ENCODE measurements at places on chromosomes 5 and 9. TPM values are rescaled to one million over a fixed set of nuclear protein-coding genes. Genes with fewer than 3 reads are reported as not detected.

GRCh38 chr5:149040421-149040820, 22.4 kb downstream of the SH3TC2 start:
- no peak for DNase-seq
- H3K27me3 ChIP-seq = no peaks in the 10 kb centered on the region
- no peak overlapping the region for H3K27ac ChIP-seq
- H3K4me1 ChIP-seq = no peaks in the 10 kb centered on the region
- no peak overlapping the region for H3K4me3 ChIP-seq

The PPP2R2B gene
- 0.35 TPM for total RNA-seq

DNA sequence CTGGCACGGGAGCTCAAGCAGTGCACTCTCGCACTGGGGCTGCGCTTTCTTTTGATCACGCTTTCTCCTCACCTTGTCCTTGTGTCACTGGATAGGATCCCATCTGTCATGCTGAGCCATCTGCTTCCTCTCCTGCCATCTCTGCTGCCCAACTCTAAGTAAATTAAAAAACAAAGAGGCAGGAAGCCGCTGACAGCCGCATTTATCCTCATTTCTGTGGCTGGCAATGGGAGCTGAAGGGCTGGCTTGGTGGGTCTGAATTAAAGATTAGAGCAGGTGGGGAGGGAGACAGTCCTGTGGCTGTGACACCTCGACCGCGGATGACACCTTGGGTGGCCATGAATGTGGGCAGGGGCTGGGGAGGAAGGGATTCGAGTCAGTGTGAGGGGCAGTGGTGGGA, 159.2 kb upstream of the ALDH1B1 start:
- H3K4me3 ChIP-seq = no peak overlapping the region
- DNase-seq = no peak
- H3K27ac ChIP-seq = no peak overlapping the region
- H3K36me3 ChIP-seq = no peaks in the 10 kb centered on the region
- no peaks in the 10 kb centered on the region for H3K4me1 ChIP-seq

- no peaks in the 10 kb centered on the region for H3K36me3 ChIP-seq
- H3K27me3 ChIP-seq = no peaks in the 10 kb centered on the region
- no peak overlapping the region for H3K27ac ChIP-seq
- no peak overlapping the region for H3K4me3 ChIP-seq
- no peak for DNase-seq
Observed at GRCh38 chr5:122468351-122469116, 156.5 kb downstream of the SNCAIP start.

DNA sequence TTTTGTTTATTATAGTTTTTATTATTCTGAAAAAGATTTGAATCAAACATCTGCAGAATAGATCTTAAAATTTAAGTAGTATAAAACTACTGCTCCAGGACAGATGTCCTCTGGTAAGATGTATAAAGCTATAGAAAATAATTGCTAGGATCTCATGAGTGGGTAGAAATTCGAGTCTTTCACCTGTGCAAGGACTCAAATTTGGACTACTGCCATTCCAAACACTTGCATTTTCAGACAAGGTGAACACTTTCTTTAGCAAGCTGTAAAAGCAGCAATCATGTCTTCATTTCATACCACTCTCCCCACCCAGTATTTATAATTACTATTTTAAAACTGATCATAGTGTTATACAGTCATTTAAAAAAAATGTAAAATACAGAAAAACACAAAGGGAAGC, 20.7 kb downstream of the SKP2 start:
- H3K4me1 ChIP-seq = no peaks in the 10 kb centered on the region
- DNase-seq = no peak
- no peak overlapping the region for H3K4me3 ChIP-seq
- no peaks in the 10 kb centered on the region for H3K27me3 ChIP-seq
- no peak overlapping the region for H3K27ac ChIP-seq

The LCP2 gene
- 8.0 TPM for total RNA-seq

- H3K27me3 ChIP-seq = no peaks in the 10 kb centered on the region
- no peaks in the 10 kb centered on the region for H3K4me1 ChIP-seq
- no peaks in the 10 kb centered on the region for H3K36me3 ChIP-seq
- no peak for DNase-seq
- H3K27ac ChIP-seq = no peak overlapping the region
Observed at GRCh38 chr5:26700759-26701384, 337.5 kb downstream of the CDH9 start.

DNA sequence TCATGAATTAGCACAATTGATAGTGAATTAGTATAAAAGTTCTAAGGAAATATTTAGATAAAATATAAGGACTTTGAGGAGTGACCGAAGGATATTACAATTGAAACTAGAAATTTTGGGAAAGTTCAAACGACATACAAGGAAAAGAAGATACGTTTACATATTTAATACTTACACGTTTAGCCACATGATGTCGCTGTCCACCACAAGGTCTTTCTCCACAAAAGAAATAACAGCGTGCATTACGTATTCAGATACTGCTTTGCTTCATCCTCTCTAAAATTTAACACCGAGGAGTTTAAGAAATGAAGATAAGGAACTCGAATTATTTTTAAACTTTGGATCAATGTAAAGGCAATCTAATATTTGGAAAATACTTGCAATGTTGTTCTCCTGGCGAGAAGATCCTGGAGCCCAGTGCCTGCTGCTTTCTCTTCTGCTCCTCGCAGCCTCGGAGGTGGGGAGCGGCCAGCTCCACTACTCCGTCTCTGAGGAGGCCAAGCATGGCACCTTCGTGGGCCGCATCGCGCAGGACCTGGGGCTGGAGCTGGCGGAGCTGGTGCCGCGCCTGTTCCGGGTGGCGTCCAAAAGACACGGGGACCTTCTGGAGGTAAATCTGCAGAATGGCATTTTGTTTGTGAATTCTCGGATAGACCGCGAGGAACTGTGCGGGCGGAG, at the start of gene PCDHA3:
Gene PCDHA3 (plus strand): TSS at position 242 of the 678 bp plus-strand sequence.
- H3K27me3 ChIP-seq = no peaks in the 10 kb centered on the region
- no peak within 1 kb of the TSS for H3K27ac ChIP-seq
- no peak for DNase-seq
- peak within 1 kb of the TSS; percentile 10 for H3K4me3 ChIP-seq
- no peaks in the 10 kb centered on the region for H3K36me3 ChIP-seq

The IFNW1 gene
- total RNA-seq = not detected

The LVRN gene
- 0.90 TPM for total RNA-seq

DNA sequence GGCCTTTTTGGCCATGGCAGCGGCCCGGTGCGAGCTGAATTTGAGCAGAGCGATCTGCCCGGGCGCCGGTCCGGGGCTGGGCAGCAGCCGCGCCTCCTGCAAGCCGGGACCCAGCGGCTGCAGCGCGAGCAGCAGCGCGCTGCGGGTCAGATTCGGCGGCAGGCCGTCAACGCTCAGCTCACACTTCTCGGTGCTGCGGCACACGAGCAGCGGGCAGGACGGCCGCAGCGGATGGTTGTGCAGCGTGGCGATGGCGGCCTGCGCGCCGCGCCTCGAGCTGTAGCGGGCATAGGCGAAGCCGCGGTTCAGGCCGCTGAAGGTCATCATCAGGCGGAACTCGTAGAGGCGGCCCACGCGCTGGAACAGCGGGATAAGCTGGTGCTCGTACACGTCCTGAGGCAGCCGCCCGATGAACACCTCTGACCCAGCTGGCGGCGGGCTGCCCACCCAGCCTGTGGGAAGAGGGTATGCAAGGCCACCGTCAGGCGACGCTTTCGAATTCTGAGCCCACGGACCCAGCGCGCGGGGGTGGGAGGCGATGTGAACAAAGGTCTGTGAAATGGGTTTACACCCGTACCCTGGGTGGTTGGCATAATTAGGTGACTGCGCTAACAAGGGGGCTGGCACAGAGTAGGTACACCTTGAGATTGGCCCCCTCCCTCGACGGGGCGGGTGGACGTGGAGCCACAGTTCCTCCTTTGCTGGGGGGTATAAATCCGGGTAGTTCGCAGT, 755 bp downstream of the DND1 start:
- H3K27me3 ChIP-seq = no peaks in the 10 kb centered on the region
- H3K27ac ChIP-seq = no peak overlapping the region
- no peak for DNase-seq
- no peak overlapping the region for H3K4me3 ChIP-seq
- H3K4me1 ChIP-seq = no peaks in the 10 kb centered on the region

GRCh38 chr9:129989362-129989708, 53.7 kb downstream of the FNBP1 start:
- no peaks in the 10 kb centered on the region for H3K36me3 ChIP-seq
- H3K4me3 ChIP-seq = no peak overlapping the region
- no peak for DNase-seq
- H3K27me3 ChIP-seq = no peaks in the 10 kb centered on the region
- no peaks in the 10 kb centered on the region for H3K4me1 ChIP-seq

GRCh38 chr5:126052791-126053190, 370.4 kb upstream of the GRAMD2B start:
- no peak overlapping the region for H3K4me3 ChIP-seq
- no peaks in the 10 kb centered on the region for H3K27me3 ChIP-seq
- DNase-seq = no peak
- H3K27ac ChIP-seq = no peak overlapping the region
- H3K36me3 ChIP-seq = no peaks in the 10 kb centered on the region

The CTSL gene
- total RNA-seq = 69.9 TPM

- no peak for DNase-seq
- H3K4me1 ChIP-seq = no peaks in the 10 kb centered on the region
- peaks cover 14% of the 10 kb centered on the region for H3K36me3 ChIP-seq
- H3K27ac ChIP-seq = no peak overlapping the region
- H3K4me3 ChIP-seq = no peak overlapping the region
- no peaks in the 10 kb centered on the region for H3K27me3 ChIP-seq
Observed at GRCh38 chr5:151793358-151793757, 21.6 kb downstream of the G3BP1 start.

GRCh38 chr9:120214332-120214731, 365.6 kb downstream of the CDK5RAP2 start:
- H3K27me3 ChIP-seq = no peaks in the 10 kb centered on the region
- no peak for DNase-seq
- no peaks in the 10 kb centered on the region for H3K4me1 ChIP-seq
- H3K4me3 ChIP-seq = no peak overlapping the region

DNA sequence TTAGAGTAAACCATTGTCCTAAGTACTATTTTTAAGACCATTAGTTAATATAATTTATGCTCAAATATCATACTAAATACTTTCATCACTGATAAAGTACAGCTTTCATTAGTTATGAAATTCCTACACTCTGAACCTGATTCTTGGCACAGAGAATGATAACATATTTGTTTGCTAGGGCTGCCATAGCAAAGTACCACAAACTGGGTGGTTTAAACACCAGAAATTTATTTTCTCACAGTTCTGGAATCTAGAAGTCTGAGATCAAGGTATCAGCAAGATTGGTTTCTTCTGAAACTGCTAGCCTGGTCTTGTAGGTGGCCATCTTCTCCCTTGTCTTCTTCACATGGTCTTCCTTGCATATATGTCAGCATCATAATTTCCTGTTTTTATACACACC, 608.4 kb downstream of the TLE1 start:
- no peaks in the 10 kb centered on the region for H3K27me3 ChIP-seq
- no peak overlapping the region for H3K27ac ChIP-seq
- no peaks in the 10 kb centered on the region for H3K36me3 ChIP-seq
- DNase-seq = no peak
- no peak overlapping the region for H3K4me3 ChIP-seq

The SHOC1 gene
- total RNA-seq = 0.37 TPM

The CHSY3 gene
- total RNA-seq = 0.99 TPM

DNA sequence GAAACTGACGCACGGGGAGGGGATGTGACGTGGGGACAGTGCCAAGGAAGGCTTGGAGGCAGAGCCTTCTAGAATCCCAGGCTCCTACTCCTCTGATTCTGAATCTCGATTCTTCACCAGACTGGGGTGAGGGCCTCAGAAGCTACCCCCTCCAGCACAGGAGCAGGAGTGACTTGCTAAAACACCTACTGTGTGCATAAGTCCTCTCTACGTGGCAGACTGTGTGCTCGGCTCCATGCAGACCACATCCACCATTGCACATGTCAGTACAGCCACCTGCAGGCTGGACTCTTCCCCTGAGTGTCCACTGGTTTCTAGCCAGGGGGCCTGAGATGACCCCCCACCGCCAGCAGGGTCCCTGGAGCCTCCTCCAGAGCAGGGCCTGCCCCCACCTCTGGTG, 71.2 kb upstream of the SARDH start:
- H3K27me3 ChIP-seq = no peaks in the 10 kb centered on the region
- no peaks in the 10 kb centered on the region for H3K36me3 ChIP-seq
- H3K4me1 ChIP-seq = no peaks in the 10 kb centered on the region
- H3K4me3 ChIP-seq = no peak overlapping the region
- no peak for DNase-seq

DNA sequence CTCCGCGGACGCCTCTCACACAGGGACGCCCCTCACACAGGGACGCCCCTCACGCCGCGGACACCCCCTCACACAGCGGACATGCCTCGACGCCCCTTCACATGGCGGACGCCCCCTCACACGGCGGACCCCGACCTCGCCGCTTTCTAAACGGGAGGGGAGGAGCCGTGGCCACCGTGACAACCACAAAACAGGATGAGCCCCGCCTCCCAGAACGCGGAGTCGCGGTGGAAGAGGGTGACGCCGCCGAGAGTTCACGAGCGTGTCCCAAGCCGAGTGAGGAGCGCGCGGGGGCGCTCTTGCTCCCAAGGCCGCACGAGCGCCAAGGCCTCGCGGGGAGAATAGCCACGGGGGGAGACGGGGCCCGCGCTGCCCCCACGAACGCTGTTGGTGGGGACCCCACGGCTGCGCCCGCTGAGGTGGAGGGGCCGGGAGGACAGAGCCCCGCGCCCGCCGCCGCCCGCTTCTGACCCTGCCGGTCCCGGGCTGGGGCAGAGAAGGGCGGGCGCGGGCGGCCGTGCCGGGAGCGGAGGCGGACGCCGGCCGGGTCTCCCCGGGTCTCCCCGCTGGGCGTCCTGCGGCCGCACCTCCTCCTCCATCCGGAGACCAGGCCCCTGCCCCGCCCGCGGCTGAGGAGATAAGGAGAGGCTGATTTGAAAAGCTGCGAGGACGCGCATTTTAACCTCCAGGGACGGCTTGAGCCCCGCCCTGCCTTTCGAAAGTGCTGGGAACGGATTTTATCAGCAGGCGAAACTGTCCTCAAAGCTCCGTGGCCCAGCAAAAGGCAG, 3.9 kb upstream of the NKD2 start:
- H3K27me3 ChIP-seq = peaks cover 47% of the 10 kb centered on the region
- peaks cover 8% of the 10 kb centered on the region for H3K4me1 ChIP-seq
- peak; percentile 70 for DNase-seq
- no peak overlapping the region for H3K27ac ChIP-seq
- H3K4me3 ChIP-seq = peak overlapping the region; percentile 45

Measured in colonic mucosa (tissue), 4 donors.